ENCODE measurements at places on chromosomes 13 and 19.

DNA sequence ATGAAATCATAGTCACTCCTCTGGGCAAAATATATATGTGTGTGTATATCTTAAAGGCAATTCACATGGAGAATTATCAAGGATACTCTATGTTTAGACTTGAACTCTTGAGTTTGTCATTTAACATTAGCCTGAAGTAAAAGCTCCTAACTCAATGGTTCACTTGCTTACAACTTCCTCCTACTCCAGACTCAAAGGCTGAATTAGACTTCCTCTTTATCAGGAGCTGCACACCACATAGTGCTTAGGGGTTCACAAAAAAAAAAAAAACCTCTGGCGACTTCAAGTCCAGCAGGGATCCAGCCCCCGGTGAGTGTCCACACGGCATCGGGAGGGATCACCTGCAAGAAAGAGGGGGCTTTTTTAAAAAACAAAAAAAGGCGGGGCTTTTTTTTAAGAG lies 68.2 kb upstream of the LSM14A start:
- DNase-seq = no peak

- no peak for DNase-seq
These were observed 799.9 kb downstream of the PCDH9 start for GRCh38 chr13:66430269-66430668.

GRCh38 chr19:1172353-1173158 lies 1.5 kb downstream of the SBNO2 start:
- no peak for DNase-seq

DNA sequence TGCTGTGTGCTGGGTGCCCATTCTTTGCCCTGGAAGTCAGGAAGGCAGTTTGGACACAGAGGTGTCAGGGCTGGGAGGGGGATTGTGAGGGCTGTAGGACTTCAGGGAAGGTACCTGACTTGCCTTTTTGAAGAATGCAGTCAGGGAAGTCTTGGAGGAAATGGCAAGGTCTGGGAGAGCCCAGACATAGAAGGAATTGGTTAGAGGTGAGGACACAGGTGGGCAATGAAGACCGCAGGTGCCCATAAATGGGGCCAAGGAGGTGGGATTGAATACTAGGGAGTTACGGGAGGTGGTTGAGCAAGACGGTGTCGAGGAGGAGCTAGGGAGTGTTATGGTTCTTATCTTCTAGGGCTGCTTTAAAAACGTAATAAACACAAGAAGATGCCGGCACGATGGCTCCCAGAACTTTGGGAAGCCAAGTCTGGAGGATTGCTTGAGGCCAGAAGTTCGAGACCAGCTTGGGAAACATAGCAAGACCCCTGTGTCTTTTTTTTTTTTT lies 1.4 kb upstream of the DDA1 start:
- no peak for DNase-seq

DNA sequence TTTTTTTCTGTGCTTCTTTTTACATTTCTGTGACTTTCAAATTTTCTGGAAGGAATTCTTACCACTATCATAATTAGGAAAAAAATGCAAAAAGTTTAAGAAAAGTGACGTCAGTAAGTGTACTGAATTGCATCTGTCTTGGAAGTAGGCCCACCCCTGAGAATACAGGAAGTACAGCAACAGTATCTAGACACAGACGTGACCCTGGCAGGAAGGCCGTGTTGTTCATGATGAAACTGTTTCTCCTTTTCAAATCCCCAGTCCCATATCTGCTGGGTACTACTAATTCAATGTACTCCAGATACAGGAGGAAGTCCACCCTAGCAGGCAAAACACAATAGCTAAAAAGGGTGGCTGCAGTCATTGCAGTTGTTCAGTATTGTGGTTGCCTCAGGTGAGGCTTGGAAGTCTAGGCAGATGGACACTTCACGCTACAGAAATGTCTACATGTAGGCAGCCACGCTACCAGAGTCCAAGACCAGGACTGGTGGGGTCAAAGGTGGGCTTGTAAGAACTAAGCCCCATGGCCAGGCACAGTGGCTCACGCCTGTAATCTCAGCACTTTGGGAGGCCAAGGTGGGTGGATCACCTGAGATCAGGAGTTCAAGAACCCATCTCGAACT lies 49.6 kb upstream of the MED4 start:
- DNase-seq = no peak

- DNase-seq = no peak
These were observed 18.6 kb upstream of the ZNF816 start for GRCh38 chr19:52981329-52981728.

- DNase-seq = no peak
These were observed 130.4 kb upstream of the GJB6 start for GRCh38 chr13:20362484-20363041.

- DNase-seq = no peak
These were observed 1196.2 kb downstream of the PCDH9 start for GRCh38 chr13:66033924-66034323.

DNA sequence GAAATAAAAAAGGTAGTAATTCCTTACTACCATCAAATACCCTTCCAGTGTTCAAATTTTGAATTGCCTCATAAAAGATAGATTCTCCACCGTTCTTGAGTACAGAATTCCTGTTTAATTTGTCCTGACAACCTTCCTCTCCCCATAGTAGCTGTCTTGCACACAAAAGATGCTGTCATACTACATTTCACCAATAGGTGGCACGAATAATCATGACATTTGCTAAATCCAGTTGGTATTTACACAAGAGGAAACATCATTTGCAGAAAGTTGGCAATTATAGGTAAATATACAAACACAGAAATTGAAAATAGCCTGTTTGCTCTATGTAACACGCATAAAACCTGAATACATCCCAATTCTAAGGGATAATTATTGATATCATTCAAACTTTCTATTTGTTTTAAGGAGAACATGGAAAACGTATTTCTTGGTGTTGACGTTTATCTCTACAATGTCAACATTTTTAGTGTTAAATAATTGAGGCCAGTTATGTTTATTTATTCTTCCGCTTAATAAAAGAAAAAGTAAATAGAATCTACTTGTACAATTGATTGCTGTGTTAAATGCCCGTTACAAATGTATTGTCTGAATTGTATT lies 58.3 kb upstream of the CLDN10 start:
- DNase-seq = peak; percentile 51

GRCh38 chr13:104773775-104774174 lies 1707.6 kb upstream of the SLC10A2 start:
- no peak for DNase-seq

DNA sequence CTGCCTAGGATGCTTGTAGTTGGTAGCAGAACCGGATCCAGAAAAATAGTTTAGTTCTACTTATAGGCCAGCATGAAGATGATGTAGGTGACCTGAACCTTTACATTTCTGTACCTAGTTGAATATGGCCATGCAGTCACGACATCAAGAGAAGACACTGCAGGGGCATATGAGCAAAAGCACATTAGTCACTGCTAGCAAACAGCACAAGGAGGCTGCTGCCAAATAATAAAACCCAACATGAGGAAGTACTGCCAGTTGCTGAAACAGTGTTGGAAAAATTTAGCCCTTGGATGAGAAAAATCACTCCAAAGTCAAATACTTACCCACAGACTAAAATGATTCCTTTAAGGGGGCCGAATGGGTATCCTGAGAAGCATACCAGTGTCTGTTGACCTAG lies 20.8 kb downstream of the ERICH6B start:
- DNase-seq = no peak

- DNase-seq = no peak
These were observed 886.0 kb upstream of the SLC10A2 start for GRCh38 chr13:103952183-103952582.

DNA sequence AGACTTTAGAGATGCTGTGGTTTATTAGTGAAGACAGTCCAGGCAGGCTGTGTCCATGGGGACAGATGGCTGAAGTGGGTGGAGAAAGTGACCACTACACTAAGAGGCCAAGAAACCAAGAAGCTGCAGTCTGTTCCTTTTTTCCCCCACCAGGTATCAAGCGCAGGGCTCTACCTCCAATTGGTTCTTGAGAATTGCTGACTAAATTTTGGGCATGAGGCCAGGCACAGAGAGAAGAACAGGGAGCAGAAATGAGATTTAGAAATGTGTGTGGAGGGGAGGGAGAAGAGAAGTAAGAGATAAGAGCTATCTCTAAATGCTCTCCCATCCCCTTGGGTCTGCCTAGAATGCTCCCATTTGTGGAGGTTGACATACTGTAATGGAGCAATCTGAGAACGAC lies 12.3 kb upstream of the CYSLTR2 start:
- DNase-seq = no peak

DNA sequence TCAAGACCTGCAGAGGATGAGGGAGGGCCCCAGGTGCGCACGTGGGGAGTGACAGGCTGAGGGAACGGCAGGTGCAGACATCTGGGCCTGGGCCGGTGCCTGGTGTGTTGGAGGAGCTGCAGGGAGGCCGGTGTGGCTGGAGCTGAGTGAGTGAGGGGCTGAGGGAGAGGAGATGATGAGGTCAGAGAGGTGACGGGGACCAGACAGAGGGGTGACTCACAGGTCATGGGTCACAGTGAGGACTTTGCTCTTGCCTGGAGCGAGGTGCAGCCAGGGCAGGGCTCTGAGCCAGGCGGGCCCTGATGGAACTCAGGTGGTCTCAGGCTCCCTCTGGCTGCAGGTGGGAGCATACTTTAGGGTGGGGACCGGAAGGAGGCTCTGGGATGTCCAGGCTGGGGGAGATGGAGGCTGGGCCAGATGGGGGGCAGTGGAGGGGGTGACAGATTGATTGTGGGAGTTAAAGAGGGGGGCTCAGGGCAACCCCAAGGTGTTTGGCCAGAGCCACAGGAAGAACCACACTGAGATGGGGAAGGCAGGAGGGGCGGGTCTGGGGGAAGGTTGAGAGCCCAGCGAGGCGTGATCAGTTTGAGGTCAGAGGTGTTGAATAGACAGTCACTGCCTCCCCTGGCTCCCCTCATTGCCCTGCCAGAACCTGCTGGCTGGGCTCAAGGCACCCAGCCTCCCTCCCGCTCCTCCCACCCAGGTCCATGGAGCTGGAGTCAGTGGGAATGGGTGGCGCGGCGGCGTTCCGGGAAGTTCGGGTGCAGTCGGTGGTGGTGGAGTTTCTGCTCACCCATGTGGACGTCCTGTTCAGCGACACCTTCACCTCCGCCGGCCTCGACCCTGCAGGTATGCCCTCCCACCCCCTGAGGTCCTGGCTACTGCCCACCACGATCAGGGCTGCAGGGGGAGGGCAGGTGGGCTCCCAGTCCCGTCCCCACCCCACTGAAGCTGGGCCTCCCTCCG lies 8.4 kb downstream of the ARHGAP33 start:
- DNase-seq = no peak

GRCh38 chr19:35790981-35791813 lies 15.8 kb downstream of the ARHGAP33 start:
- DNase-seq = no peak

GRCh38 chr19:18995804-18996241 lies 37.5 kb downstream of the SUGP2 start:
- peak; percentile 45 for DNase-seq

DNA sequence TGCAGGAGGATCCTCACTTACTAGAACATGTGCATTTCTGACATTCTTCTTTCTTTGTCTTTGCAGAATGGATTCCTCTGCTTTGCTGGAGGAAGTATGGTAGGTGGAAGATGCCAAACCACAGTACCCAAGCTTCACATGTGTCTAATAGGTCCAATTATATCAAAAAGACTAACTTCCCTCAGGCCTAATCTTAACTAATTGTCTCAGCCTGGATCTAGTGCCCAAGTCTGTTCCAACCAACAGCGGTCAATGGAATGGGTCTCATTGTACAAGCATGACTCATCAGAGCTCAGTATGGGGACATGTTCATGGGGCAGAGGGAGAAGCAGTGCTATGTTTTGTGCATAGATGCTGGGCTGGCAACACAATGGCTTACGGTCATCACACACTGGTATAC lies 81.6 kb upstream of the CSNK1A1L start:
- no peak for DNase-seq

All from neural crest cell (in vitro differentiated cells).